Thoracic aorta endothelial cell (primary cell): ENCODE measurements at places on chromosomes 11 and 22. TPM values are rescaled to one million over a fixed set of nuclear protein-coding genes. Genes with fewer than 3 reads are reported as not detected.

The FTH1 gene
- total RNA-seq: 696 and 1,197 TPM in 2 replicates

The SPA17 gene
- 10.4 and 10.6 TPM in 2 replicates for total RNA-seq

The SYCE3 gene
- total RNA-seq: not detected in 2 replicates

The B4GAT1 gene
- total RNA-seq: 20.2 and 29.2 TPM in 2 replicates

The B3GAT1 gene
- 0.07 TPM in 1 of 2 replicates, not detected in the other for total RNA-seq
